ENCODE measurements at places on chromosomes 3 and 15.

GRCh38 chr3:151395806-151396205, 11.3 kb upstream of the P2RY12 start:
- no peak for DNase-seq

GRCh38 chr15:59190291-59190690, 16.4 kb upstream of the LDHAL6B start:
- no peak for DNase-seq

GRCh38 chr3:115092220-115092791, 54.8 kb downstream of the ZBTB20 start:
- peak; percentile 62 for DNase-seq

DNA sequence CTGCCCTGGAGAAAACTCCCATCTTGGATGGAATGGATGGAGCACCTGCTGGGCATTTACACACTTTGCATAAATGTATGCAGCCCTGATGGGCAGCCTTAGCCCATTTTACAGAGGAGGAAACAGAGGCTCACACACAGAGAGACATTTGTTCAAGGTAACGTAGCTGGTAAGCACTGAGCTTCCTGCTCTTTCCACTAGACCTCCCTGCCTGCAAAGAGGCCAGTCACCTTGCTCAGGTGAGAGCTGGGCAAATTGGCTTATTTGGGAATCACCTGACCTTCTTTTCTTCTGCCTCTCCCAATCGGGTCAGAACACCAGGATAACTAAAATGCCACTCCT, 51.4 kb upstream of the FLNB start:
- DNase-seq, result no peak

- no peak for DNase-seq
These were observed 557.2 kb downstream of the EPHB1 start for GRCh38 chr3:135352213-135352612.

- no peak for DNase-seq
These were observed 354.7 kb downstream of the ZBTB20 start for GRCh38 chr3:114792159-114792918.

DNA sequence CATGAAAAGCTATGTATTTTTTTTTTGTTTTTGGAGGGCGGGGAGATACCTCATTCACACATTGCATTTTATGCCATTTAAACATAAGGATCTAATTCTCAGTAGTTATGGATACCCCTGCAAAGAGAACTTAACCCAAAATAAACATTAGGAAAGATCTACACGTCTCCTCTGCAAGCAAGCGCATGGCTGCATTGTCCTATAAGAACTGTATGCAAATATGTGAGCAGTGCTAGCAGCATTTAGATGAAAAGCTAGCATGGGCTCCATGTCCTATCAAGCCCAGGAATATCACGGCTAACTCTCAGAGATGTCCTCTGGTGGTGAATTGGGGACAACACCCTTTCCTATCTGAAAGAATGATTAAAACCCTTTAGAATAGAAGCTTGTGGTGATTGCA, 292.8 kb downstream of the MEX3B start:
- no peak for DNase-seq

- DNase-seq, result no peak
These were observed 419.9 kb downstream of the TUSC7 start for GRCh38 chr3:117129516-117129915.

Data from left ventricle myocardium inferior (tissue), 1 donor.